ENCODE measurements at places on chromosomes 12 and 14. TPM values are rescaled to one million over a fixed set of nuclear protein-coding genes. Genes with fewer than 3 reads are reported as not detected.

Gene REM2
- total RNA-seq = 0.04 TPM

Gene RIPK3
- total RNA-seq = 8.0 TPM

Gene ZFYVE21
- 97.8 TPM for total RNA-seq

Gene AICDA
- not detected for total RNA-seq

Gene CAND1
- total RNA-seq = 62.7 TPM

Gene MYBPC1
- total RNA-seq = not detected

Gene PRB2
- total RNA-seq = not detected

Gene INHBC
- total RNA-seq = not detected

Gene KLHL33
- not detected for total RNA-seq

Gene RDH16
- total RNA-seq = not detected

Gene P2RX7
- total RNA-seq = 0.16 TPM

Gene MDGA2
- not detected for total RNA-seq

Gene RGS6
- not detected for total RNA-seq

Gene CCDC197
- not detected for total RNA-seq

Gene TMCC3
- total RNA-seq = 12.7 TPM
